Heart left ventricle (tissue), 16 donors: ENCODE measurements at places on chromosomes 2 and 18. TPM values are rescaled to one million over a fixed set of nuclear protein-coding genes. Genes with fewer than 3 reads are reported as not detected.

- no peak for DNase-seq
Observed at GRCh38 chr2:112622528-112622849, 23.2 kb upstream of the SLC20A1 start.

DNA sequence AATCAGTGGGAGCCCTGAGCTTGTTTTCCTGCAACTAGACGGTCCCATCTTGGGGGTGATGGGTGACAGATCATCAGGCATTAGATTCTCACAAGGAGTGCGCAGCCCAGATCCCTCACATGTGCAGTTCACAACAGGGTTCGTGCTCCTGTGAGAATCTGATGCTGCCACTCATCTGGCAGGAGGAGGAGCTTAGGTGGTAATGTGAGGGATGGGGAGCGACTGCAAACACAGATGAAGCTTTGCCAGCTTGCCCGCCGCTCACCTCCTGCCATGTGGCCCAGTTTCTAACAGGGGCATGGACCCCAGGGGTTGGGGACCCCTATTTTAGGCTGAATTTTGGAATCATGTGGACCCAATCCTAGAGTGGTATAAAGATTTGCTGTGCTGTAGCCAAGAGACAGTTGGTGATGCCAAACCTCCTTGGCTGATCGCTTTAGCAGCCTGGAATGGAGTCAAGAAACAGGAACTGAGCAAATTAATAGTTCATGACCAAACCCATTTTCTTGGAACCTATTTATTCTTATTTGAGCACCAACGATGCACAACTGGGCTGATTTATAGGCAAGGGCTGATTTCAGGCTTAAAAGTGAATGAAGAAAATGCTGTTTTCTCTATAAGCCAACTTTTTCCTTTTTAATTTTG lies 25.7 kb downstream of the LPIN1 start:
- DNase-seq = no peak

GRCh38 chr2:67733517-67733916 lies 329.3 kb downstream of the C1D start:
- DNase-seq = no peak

GRCh38 chr2:101305492-101306078 lies 2.9 kb downstream of the RNF149 start:
- DNase-seq = no peak

CYP20A1 gene
- polyA plus RNA-seq = 5.9 TPM

PLEK gene
- 1.4 TPM for polyA plus RNA-seq

CD226 gene
- polyA plus RNA-seq = 0.29 TPM
